ENCODE measurements at places on chromosomes 12 and 14.

GRCh38 chr14:59391388-59391787, 73.8 kb downstream of the GPR135 start:
- no peak for DNase-seq

GRCh38 chr14:59240356-59240755, 51.9 kb downstream of the DAAM1 start:
- no peak for DNase-seq

- DNase-seq, result peak; percentile 32
Measured at GRCh38 chr14:66495218-66496098, 9.3 kb downstream of the CCDC196 start.

DNA sequence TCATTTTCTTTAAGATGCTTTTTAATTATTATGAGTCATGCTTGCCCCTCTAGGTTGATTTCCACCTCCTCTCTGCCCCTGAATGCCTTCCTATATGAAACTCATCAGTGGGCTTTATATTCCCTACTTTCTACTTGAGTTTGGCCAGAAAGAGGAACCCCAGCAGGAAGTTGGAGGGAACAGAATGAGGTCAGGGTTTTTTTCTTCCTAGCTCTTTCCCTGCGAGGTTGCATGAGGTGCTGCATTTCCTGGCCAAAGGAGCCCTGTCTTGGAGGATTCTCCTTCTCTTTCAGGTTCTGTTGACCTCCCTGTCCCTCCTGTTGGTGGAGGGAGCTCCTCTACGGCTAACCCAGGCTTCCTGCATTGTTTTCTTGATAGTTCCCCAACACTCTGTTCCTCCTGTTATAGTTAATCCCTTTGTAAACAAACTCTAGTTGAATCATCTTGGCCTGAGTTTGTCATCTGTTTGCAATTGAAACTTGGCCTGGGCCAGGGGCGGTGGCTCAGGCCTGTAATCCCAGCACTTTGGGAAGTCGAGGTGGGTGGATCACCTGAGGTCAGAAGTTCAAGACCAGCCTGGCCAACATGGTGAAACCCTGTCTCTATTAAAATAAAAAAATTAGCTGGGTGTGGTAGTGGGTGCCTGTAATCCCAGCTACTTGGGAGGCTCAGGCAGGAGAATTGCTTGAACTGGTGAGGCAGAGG, 15.3 kb upstream of the SPIC start:
- DNase-seq, result no peak

GRCh38 chr14:28163233-28163632, 603.4 kb upstream of the FOXG1 start:
- no peak for DNase-seq

DNA sequence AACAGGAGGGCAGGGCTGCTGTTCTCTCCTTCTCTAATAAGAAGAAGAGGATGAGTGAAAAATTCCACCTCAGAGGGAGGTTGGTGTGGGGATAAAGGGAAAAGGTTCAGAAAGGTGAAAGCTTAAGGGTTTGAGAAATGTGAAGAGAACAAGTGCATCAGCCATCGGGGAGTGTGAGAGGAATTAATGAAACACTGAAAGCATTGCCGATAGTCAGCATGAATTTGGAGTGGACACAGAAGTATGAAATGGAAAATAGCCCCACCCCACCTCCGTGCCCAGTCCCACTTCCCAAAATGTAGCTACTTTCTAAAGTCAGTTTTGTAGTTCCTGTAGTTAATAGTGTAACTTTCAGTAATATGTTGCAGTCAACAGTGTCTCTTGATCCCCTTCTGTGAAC, 33.4 kb downstream of the DIP2B start:
- DNase-seq, result no peak

DNA sequence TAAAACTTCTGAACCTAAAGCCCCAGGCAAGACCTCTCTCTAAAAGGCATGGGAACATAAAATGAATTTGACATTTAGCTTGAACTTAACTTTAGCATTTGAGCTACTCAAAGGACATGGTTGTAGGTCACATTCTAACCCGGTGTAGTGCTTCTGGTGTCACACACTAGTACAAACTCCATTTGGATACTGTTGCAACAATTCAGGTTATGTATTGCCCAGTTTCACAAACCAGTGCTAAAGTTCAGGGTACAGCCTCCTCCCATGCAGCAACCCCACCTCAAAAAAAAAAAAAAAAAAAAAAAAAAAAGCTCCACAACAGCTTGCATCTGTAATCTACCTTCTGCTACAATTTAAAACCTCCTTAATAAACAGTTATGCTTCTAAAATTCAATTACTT, 7.8 kb downstream of the PPTC7 start:
- no peak for DNase-seq

GRCh38 chr12:57496822-57497221, 9.0 kb downstream of the MARS1 start:
- no peak for DNase-seq

GRCh38 chr12:124326871-124327270, 32.0 kb downstream of the RFLNA start:
- no peak for DNase-seq

DNA sequence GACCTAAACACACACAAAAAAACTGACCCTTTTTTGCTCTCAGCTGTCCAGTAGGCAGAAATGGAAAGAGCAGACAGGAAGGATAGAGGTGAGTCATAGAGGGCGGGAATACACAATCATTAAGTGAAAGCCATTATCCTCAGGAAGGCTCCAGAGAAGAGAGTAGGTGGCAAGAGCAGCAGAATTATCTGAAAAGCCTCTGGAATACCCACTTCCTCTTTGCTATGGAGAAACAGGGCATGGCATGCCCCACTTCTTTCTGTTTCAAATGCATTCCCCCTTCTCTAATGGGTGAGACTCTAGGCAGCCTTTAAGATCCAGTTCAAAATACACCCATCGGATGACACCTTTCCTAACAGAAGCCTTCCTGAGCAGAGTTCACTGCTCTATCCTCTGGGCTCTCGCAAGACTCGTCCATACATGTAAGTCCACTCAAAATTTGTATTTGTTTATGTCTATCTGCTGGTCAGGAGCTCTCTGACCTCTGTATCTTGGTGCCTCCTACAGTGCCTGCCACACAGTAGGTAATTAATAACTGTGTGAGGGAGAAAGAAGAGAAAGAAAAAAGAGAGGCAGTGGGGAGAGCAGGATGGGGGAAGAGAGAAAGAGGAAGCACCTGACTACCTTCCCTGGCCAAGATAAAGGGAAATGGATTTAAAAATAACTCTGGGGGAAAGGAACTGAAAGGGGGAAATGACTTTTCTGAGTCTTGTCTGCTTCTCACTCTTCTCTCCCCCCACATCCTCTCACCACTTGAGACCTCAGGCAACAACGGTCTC, 8.5 kb downstream of the KLHL33 start:
- no peak for DNase-seq

- DNase-seq, result no peak
Measured at GRCh38 chr12:68207276-68207675, 18.3 kb downstream of the IL26 start.

- DNase-seq, result no peak
Measured at GRCh38 chr12:121205491-121205890, 4.4 kb upstream of the P2RX4 start.

DNA sequence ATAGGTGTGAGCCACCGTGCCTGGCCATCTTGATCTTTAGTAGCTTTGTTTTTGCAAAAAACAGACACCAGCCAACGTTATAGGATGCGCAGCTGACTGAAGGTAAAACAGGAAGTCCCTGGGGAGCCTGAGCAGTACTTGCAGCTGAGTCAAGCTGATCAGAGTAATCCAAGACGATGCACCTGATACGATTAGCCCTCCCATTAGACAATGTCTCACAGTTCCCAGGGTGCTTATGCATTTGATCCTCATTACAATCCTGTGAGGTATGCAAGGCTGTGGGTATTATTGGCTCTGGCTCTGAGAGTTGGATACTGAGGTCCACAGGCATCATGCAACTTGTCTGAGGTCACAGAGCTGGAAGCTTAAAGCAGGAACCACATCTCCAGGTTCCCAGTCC, 8.1 kb downstream of the KRT18 start:
- no peak for DNase-seq

DNA sequence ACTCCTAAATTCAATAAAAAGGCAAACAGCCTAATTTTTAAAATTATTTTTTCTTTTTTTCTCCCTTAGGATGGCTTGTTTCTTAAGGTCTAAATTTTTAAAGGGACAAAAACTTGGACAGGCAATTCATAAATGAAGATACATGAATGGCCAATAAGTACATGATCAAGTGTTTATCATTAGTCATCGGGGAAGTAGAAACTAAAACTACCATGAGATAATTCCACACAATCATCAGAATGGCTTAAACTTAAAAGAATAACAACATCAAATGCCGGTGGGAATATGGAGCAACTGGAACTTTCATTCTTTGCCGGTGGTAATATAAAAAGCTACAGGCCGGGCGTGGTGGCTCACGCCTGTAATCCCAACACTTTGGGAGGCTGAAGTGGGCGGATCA, 29.1 kb downstream of the MOK start:
- no peak for DNase-seq

GRCh38 chr12:66724026-66724425, 45.1 kb upstream of the GRIP1 start:
- DNase-seq, result no peak

DNA sequence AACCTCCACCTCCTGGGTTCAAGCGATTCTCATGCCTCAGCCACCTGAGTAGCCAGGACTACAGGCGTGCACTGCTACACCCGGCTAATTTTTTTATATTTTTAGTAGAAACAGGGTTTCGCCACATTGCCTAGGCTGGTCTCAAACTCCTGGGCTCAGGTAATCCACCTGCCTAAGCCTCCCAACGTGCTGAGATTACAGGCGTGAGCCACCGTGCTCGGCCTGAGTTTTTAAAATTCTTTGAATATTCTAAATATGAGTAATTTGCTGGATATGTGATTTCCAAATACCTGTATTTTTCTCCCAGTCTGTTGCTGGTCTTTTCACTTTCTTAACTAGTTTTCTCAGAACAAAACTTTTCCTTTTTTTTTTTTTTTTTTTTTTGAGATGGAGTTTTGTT, 27.4 kb downstream of the GIT2 start:
- no peak for DNase-seq

GRCh38 chr14:94356379-94357056, 31.9 kb downstream of the SERPINA1 start:
- no peak for DNase-seq

DNA sequence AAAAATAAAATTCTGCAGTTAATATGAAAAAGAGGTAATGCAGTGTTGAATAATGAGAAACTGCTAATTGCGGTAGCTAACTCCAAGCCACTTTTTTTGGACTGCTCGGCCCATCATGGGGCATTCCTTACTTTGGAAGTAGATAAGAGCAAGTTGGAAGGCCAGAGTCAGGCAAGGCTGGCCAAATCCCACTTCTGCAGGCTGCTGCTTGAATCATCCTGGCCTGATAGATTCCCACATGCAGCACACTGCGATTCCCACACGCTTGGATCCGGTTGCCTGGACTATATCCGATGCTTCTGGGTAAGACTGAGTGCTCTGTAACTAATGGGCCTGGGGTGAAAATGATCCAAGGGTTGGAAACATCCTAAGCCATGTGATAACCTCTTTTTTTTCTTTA, 10.6 kb downstream of the EIF2B2 start:
- no peak for DNase-seq

GRCh38 chr12:51391283-51392123, at the start of gene GALNT6:
GALNT6 (minus strand) TSS chr12:51391406; CDS start chr12:51379781, 11,625 bp downstream.
- DNase-seq, result peak; percentile 21

GRCh38 chr12:119804011-119804641, 73.0 kb downstream of the CIT start:
- peak; percentile 68 for DNase-seq

GRCh38 chr14:47269756-47270492, 405.5 kb downstream of the MDGA2 start:
- DNase-seq, result no peak

DNA sequence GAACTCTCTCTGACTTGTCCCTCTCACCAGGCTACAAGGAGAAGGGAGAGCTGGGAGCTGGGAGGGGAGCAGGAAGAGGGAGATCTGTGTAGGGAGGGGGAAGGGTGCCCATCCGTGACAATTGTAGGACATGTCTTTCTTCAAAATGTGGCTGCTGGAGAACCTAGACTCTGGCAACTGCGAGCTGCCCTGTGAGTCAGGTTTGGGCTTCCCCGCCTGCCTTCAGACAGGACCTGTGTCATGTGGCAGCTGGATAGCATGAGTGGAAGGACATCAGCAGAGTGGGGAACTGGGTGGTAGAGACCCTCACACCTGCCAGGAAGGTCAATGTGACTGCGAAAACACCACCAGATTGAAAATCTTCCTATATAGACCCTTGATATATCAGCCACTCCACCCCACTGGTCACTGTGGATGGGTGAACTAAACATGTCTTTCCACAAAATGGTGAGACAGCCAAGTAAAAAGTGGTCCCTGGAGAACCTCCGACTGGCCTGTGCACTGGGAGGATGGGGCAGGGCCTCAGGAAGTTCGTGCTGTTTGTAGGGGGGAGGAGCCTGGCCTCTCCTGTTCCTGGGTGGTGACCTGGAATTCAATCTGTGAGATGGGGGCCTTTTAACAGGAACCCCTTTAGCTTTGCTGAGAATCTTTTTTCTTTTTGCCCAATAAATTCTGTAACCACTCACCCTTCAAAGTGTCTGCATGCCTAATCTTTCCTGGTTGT, 62.2 kb upstream of the CAPRIN2 start:
- no peak for DNase-seq

DNA sequence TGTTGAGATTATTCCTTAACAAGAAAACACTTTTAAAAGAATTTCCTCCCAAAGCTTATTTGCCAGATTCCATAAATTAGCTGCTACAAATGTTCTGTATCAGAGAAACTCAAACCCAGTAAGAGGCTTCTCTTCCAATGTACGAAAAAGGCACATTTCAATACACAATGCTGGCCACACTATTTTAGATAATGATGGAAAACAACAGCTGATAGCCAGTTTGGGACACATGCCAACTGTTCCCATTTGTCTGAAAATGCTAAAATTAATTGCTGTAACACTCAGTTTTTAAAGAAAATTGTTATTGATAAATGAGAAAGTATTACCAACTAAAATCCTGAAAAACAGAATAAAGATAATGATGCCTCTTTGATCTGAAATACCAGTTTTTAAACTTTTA, 4.4 kb downstream of the CFL2 start:
- DNase-seq, result no peak

- no peak for DNase-seq
Measured at GRCh38 chr12:24902511-24903328, 46.2 kb downstream of the BCAT1 start.

GRCh38 chr14:92719421-92719820, 29.0 kb downstream of the LGMN start:
- no peak for DNase-seq

DNA sequence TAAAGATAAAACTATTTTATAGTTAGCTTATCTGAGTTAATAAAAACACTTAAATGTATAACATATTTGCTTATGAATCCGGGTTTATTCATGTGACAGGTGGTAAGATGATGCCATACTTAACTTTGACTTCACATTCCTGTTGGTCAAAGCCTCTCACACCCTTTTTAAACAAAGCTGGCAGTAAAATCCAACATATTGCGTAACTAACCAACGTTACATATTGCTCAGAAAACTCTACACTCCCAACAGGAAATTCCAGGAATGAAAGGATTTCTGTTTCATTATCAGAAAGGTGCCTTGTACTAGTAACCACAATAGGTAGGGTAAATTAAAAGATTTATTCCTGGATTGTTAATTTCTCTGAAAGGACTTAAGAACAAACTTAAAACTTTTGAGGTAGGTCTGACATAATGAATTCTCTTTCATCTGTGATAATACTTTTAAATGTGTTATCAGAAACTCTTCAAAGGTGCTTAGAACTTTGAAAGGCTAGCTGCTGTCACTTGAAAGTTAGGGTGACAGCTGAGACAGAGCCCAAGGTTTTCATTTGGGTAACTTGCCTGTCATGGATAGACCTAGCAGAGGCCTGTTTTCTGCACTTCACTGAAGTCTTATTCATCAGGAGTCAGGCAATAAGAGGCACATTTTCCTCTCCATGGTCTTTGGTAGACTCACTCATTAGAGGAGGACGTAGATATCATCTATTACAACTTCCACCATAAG, 23.8 kb upstream of the CATSPERB start:
- no peak for DNase-seq

GRCh38 chr12:112979041-112979680, 842 bp downstream of the OAS2 start:
- no peak for DNase-seq
